ENCODE measurements at places on chromosomes 6 and 20. TPM values are rescaled to one million over a fixed set of nuclear protein-coding genes. Genes with fewer than 3 reads are reported as not detected.

- no peak for DNase-seq
- no peaks in the 10 kb centered on the region for H3K4me1 ChIP-seq
- H3K4me3 ChIP-seq: no peak overlapping the region
These were observed 281.9 kb downstream of the EPM2A start for GRCh38 chr6:145453376-145453775.

Gene ZSCAN23
- total RNA-seq: 0.57 TPM

- no peaks in the 10 kb centered on the region for H3K36me3 ChIP-seq
- H3K4me3 ChIP-seq: no peak overlapping the region
- no peak overlapping the region for H3K27ac ChIP-seq
- DNase-seq: no peak
These were observed 610.5 kb downstream of the UTRN start for GRCh38 chr6:144895313-144896278.

Gene HNF4A
- total RNA-seq: 274 TPM

- no peak overlapping the region for H3K4me3 ChIP-seq
- H3K36me3 ChIP-seq: no peaks in the 10 kb centered on the region
- H3K27me3 ChIP-seq: no peaks in the 10 kb centered on the region
These were observed 66.8 kb downstream of the RIN2 start for GRCh38 chr20:19824861-19825260.

GRCh38 chr6:44480097-44480541 is 92.6 kb downstream of the CDC5L start:
- peaks cover 5% of the 10 kb centered on the region for H3K4me1 ChIP-seq
- H3K27ac ChIP-seq: no peak overlapping the region
- no peak overlapping the region for H3K4me3 ChIP-seq
- H3K27me3 ChIP-seq: no peaks in the 10 kb centered on the region
- no peak for DNase-seq
- H3K36me3 ChIP-seq: no peaks in the 10 kb centered on the region
